ENCODE measurements at places on chromosomes 11 and 22.

GRCh38 chr22:30607939-30608338 lies 965 bp downstream of the TCN2 start:
- DNase-seq = no peak

DNA sequence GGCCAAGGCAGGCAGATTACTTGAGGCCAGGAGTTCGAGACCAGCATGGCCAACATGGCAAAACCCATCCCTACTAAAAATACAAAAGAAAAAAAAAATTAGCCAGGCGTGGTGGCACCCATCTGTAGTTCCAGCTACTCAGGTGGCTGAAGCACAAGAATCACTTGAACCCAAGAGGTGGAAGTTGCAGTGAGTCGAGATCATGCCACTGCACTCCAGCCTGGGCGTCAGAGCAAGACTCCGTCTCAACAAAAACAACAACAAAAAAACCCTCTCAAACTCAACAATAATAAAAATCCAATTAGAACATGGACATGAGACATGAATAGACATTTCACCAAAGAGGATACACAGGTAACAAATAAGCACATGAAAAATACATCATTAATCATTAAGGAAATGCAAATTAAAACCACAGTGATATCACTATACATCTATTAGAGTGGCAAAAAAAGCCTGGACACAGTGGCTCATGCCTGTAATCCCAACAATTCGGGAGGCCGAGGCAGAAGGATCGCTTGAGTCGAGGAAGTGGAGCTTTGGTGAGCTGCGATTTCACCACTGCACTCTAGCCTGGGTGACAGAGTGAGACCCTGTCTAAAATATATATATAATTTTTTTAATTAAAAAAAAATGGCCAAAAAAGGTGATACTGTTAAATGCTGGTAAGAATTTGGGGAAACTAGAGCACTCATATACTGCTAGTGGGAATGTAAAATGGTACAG lies 12.7 kb upstream of the SEPTIN5 start:
- no peak for DNase-seq

DNA sequence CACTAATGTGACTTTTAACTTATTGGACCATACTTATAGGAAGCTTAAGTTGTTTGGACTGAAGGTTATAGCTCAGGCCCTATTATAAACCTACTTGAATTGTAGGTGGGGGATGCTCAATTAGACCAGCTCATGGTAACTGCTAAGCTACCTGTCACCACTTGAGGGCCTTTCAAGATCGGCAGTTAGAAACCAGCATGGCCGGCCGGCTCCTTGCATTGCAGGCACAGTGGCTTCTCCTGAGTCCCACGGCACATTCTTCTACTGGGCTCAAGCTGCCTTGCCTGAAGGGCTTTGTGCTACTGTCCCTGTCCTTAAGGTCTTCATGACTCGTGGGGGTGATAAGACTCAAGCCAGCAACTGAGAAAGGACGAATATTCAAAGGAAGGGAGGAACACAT lies 70.8 kb downstream of the TBC1D22A start:
- no peak for DNase-seq

DNA sequence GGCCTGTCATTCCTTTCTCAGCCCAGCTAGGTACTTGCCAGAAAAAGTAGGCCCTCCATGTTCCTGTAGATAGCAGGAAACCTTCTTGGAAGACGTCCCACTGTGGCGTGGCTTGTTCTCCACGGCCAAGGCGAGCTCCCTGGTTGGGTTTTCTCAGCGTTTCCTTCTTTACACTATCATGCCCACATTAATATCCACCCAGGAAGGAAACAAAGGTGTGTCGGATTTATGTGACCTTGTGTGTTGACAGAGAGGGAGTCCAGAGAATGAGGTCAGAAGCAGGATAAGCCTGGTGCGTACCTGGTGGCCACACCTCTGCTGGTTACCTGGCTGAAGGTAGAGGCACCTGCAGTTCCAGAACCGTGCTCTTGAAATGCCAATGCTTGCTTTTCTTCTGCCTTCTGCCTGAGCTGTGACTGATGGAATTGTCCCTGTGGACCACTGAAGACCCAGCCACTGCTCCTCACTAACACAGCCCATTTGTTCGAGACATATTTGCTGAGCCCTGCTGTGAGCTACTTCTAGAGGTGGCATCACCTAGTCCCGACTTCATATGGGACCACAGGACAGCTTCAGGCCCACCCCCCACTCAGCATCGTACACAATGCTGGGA lies 7.9 kb downstream of the ASPHD2 start:
- DNase-seq = no peak

DNA sequence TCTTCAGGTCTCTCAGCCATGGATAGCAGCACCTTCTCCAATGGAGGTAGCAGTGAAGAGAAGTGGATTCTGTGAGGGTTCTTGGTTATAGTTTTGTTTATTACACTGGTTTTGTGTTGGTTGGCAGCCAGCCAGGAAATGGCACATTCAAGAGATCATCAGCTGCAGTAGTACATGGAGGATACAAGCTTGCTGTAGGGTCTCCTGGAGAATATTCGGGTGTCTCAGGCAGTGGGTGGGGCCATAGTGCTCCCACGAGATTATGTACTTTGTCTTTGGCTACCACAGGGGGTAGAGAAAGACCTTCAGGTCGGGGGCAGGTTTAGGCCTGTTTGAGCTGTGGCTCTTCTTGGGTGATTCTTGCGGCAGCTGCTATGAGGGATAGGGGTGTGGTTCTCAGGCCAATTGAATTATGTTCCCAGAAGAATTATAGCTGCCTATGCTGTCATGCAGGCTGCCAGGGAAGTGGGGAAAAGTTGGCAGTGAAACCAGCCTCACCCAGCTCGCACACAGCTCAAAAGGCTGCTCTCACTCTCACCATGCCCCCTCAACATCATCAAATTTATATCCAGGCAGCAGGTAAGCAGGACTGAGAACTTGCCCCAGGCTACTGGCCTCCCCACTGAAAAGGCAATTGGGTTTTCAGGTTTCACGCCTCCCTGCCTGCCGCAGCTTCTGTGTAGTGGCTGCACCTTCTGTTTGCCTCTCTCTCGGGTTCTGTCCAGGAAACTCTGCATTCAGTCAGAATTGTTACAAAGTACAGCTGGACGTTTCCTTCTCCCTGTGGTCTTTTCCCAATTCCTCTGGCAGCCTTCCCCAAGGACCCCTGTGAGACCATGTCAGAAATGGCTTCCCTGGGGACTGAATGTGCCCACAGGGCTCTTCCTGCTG lies 435.5 kb downstream of the LUZP2 start:
- DNase-seq = no peak

DNA sequence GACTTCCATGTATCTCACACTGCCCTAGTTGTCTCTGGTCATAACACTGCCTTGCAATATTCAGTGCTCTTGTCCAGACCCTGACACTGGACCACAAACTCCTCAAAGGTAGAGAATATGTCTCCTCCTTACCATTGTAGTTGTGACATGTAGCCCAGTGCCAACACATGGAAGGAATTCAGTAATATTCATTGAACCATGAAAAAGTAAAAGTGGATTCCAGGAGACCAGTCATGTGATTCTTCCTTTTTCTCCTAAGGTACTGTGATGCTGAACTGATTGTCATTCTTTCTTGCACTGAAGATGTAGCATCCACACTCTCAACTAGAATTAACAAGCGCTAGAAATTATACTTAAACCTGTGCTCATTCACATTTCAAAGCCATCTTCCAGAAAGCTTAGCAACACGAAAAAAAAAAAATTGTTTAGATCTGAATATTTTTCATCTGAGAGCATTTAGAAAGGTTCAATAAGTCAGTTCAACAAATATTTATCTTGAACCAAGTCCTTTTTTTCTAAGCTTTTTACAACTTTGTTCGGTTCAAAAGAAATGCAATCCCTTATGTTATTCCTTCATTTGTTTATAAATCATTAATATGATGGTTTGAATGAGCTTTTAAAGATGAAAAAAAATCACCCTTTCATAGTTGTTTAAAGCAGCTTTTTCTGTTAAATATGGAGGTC lies 224.7 kb upstream of the BLID start:
- DNase-seq = no peak

DNA sequence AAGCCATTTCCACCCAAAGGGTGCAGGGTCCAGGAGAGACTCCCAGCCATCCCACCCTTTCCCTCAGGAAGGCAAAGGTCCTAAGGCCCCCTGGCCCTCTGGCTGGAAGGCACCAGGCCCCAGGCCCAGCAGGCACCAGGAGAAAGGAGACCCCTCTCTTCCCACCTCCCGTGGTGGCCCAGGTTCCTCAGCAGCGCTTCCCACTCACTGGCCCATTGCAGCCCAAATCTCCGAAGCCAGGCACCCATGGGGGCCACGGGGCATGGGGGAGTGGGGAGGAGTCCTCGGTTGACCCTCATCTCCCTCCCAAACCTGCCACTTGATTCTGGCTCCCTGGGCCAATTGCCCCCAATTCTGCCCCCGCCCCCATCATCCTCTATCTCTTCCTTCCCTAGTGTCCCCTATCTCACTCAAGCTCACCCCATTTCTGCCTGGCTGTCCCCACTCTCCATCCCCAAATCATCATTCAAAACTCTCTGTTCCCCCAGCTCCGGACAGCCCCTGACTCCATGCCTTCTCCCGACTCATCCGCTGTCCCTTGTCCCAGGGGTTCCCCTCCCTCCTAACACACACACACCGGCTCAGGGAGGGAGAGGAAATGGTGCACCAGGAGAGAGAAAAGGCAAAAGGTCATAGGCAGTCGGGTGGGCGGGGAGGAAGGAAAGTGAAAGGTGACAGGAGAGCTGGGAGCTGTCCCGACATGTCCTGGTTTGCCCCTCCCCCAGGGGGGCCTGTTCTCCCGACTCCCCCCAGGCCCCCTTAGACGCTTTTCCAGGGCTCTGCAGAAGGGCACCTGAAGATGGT lies 1.2 kb downstream of the LIF start:
- no peak for DNase-seq

DNA sequence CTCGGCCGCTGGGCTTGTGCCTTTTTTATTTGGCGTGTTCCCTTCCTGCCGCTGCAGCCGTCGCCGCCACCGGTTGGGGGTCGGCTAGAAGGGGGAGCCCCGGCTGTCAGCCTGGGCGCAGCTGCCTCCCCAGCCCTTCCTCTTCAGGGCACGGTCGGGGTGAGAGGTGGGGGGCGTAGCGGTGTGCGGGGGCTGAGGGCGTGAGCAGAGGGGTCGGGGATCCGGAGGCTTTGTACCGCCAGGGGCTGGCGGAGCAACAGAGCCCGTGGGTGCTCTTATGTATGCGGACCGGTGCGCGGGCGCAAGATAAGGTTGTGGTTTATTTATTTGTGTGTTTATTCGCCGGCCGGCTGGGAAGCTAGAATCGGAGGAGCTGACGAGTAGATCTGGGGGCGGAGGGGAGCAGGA lies 477 bp downstream of the ZBTB16 start:
- DNase-seq = no peak

DNA sequence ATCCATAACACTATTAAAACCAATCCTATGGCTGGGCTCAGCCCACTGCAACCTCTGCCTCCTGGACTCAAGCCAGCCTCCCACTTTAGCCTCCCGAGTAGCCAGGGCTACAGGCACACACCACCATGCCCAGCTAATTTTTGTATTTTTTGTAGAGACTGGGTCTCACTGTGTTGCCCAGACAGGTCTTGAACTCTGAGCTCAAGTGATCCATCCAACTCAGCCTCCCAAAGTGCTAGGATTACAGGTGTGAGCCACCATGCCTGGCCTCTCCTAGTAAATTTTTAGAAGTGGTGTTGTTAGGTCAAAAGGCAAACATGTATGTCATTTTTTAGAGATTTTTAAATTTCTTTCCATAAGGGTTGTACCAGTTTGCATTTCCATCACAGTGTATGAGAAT lies 14.2 kb downstream of the F2 start:
- DNase-seq = no peak

- DNase-seq = no peak
Observed at GRCh38 chr11:18188796-18189195, 16.2 kb downstream of the MRGPRX4 start.
